ENCODE measurements at places on chromosomes 12 and 14. TPM values are rescaled to one million over a fixed set of nuclear protein-coding genes. Genes with fewer than 3 reads are reported as not detected.

DNA sequence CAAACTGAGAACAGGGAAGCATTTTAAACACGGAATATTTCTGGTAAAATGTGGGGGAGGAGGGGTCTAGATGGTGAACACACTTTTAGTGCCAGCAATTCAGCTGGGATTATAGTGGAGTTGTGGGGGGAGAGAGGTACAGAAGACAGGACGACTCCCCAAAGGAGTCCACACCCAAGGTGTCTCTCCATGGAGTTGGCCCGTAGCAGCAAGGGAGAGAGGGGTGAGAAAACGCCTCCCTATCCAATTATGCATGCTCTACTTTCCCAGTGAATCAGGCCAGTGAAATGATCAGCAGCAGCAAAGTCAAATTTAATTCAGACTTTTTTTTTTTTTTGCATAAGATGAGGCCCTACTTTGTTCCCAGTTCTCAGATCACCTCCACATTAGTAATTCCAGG lies 38.6 kb downstream of the BTG1 start:
- no peak overlapping the region for H3K4me3 ChIP-seq
- H3K27ac ChIP-seq: no peak overlapping the region
- H3K36me3 ChIP-seq: peaks cover 4% of the 10 kb centered on the region
- no peaks in the 10 kb centered on the region for H3K27me3 ChIP-seq
- no peak for DNase-seq
- peaks cover 66% of the 10 kb centered on the region for H3K4me1 ChIP-seq

GRCh38 chr14:67675219-67675582 lies 769 bp upstream of the VTI1B start:
- H3K36me3 ChIP-seq: peaks cover 27% of the 10 kb centered on the region
- H3K4me3 ChIP-seq: peak overlapping the region; percentile 90
- peak overlapping the region; percentile 87 for H3K27ac ChIP-seq
- H3K27me3 ChIP-seq: no peaks in the 10 kb centered on the region

ANAPC7 gene
- 72.0 TPM for total RNA-seq

- H3K36me3 ChIP-seq: peaks cover 3% of the 10 kb centered on the region
- H3K4me3 ChIP-seq: no peak overlapping the region
- H3K27me3 ChIP-seq: no peaks in the 10 kb centered on the region
- peaks cover 18% of the 10 kb centered on the region for H3K4me1 ChIP-seq
These were observed 68.3 kb downstream of the SCARB1 start for GRCh38 chr12:124795081-124795948.

DNA sequence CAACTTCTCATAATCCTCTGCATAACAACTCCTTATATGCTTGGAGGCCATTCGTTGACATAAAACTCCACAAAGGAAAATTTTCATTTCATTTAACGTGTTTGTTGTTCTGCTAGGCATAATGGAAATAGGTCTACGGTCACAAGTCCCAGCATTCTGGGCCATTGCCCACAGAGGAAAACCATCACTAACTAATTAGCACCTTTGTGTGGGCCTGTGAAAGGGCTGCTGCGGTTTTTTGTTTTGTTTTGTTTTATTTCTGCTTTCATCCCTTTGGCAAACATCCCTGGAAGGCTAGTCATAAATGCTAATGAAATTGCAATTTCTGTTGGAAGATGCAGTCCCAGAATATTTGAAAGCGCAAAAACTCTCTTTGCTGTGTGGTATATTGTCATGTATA lies 180.3 kb downstream of the RMST start:
- no peaks in the 10 kb centered on the region for H3K27me3 ChIP-seq
- H3K36me3 ChIP-seq: no peaks in the 10 kb centered on the region
- H3K27ac ChIP-seq: no peak overlapping the region
- no peak overlapping the region for H3K4me3 ChIP-seq
- DNase-seq: no peak
